ENCODE measurements at places on chromosomes 1 and 21.

- no peak for DNase-seq
These were observed 1363.9 kb upstream of the ADGRL2 start for GRCh38 chr1:80436851-80437250.

DNA sequence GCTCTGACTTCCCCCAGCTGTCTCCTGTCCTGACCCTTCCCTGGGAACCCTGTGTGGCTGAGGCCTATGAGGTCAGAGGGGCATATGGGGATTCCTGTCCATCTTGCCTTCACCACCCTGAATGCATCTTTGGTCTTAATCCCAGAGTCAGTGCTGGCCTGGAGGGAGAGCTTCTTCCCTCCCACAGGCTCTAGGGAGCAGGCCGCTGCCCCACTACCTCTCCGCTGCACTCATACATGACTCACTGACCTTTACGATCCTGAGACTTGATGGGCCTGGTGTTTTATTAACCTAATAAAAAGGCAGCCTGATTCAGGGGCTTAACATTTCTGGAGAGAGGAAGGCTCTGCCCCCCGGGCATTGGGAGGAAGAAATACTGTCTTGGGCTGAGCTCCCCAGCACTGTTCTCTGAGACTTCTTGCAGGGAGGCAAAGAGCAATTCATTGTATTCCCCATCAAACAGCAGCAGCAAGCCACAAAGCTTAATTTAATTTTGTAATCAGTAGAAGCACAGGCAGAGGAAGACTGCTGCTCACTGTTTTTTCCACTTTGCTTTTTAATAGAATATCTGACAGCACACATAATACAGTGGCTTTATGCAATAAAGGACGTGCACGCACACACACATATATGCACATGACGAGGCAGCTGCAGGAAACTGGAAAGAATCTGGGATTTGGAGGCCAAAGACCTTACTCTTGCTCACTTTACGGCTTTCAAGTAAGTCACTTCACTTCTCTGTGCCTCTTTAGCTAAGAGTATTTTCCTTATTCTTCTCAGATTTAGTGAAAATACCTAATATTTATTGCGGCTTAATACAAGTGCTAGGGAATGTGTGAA lies 89.2 kb upstream of the GRIK3 start:
- no peak for DNase-seq

GRCh38 chr1:58183286-58183685 lies 363.2 kb downstream of the OMA1 start:
- no peak for DNase-seq

DNA sequence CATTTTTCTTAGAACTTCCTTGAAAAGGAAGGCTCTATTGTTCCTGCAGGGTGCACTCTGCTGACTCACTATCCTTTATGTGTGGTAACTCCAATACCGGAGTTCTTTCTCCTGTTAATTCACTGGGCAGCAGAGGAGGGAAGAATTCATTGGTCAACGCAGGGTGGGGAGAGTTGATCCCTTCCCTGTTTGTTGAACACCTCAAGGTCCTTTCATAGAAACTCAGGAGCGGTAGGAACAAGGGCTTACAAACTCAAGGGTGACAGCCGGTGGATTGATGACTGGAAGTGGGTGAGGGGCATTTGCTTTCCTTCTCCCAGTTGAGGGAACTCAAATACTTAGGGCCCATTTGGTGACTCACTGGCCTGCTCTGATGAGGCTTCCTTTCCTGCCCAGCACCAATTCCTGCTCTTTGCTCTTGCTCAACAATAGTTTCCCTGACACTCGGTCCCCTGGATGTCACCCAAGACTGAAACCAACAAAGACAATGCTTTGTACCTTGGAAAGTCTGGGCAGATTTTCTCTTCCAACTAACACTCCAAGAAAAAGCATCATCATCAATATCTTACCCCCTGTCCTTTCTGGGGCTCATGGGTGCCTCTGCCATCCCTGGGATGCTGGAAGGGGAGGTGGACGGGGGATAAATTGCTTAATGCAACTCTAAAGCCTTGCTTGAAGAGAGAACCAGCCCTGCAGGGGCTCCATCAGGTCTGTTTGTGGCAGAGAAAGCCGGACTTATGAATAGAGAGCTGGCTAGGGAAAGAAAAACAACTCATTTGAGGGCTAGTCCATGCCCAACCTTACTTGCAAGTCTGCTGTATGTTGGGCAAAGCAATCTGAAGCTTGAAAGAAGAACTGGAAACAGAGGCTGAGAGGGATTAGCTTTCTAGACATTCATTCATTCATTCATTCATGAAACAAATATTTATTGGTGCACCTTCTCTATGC lies 9.3 kb downstream of the SLC26A9 start:
- no peak for DNase-seq

DNA sequence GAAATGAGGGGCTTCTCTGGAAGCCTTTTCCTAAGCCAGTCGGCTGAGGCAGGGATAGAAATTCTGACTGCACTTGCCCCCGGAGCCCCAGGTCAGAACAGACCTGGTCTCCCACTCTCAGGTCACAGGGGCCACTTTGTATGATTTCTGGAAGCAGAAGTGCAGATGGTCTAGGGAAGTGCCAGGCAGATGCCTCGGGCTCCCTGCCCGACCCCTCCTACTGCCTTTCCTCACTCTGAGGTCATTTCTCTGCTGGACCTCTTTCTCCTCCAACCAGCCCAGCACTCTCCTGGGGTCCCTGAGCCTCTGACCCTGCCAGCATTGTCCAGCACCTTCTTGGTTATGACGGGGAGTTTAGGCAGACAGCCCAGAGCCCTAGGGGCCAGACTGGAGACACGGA lies 8.7 kb downstream of the RUNX3 start:
- no peak for DNase-seq

Data from type B pancreatic cell (in vitro differentiated cells).